ENCODE measurements at places on chromosomes 7 and 10.

DNA sequence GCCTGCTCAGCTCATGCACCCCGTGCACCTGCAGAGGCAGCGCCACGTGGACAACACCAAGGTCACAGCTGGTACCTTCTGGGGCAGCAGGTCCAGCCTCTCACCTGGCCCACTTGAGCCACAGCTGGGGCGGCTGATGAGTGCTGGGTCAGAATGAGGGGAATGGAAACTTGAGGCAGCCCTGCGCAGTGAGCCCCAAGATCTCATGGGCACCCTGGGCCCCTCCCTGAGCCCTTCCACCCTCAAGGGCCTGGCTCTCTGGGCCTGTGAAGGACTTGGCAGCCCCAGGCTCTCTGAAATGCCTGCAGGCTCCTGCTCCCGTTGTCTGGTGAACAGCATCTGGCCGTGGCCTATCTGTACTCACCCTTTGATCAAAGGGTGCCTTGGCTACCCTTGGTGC is 112.7 kb downstream of the TCERG1L start:
- no peak for DNase-seq

DNA sequence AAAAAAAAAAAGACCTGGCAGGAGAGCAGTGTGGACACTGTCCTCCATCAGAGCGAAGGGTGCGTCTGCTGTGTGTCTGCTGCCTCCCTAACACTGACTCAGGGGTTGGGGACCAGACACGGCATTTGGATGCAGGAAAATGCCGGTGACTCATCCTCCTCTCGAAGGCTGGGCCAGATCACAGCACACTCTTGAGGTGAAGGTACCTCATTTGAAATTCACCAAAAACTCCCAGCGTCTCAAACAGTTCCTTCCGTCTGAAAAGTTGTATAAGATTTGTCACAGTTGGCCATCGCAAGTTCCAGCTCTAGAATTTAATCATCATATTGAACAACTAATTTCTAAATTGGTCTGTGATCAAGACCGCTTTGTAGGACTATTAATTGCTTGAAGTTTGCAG is 118.1 kb upstream of the LYZL2 start:
- DNase-seq: no peak

- no peak for DNase-seq
These were observed 63.7 kb downstream of the PRKG1 start for GRCh38 chr10:51137756-51138529.

DNA sequence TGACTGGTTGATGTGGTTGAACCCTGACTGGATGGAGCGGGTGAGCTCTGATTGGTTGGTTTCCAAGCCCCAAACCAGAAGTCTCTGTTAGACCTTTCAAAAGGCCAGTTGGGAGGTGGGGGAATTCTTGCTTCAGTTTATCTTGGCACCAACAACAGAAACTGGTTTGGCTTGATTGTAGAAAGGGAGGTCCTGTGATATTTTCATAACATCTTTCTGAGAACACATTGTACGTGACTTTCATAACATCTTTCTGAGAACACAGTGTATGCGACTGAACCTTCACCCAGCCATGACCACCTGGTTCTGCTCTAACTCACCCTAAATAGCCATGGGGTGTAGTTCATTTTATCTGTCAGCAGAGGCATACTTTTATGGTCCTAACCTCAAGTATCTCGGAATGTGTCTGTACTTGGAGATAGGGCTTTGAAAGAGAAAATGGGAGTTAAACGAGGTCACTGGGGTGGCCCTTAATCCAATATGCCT is 88.3 kb downstream of the GALNT17 start:
- DNase-seq: no peak

DNA sequence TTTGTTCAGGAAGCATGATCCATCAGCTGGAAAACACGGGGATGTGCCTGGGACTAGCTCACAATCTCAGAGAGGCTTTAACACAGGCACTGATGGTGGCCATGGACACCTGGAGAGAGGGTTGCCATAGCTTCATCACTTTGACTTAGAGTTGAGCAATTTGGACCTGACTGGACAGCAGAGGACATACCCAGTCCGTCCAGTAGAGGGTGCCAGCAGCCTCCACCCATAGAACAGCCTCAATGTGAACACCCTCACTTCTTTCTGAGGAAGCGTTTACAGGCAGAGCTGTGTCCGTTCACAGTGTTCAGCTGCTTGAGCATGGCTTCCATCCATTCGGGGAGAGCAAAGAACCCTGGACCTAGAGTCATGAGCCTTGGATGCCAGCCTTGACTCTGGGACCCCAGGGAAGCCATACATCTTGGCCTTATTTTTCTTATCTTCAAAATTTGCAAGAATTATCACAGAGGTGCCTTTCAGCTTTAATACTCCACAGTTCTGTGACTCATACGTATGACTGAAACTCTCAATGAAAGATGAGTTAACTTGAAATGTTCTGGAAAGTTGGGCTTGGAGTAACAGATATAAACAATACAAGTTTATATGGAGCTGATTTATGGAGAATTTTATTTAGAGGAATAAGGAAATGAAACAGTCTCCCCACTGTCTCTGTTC is 302.9 kb upstream of the PODXL start:
- no peak for DNase-seq

GRCh38 chr7:20539201-20539600 is 76.3 kb upstream of the ABCB5 start:
- no peak for DNase-seq

DNA sequence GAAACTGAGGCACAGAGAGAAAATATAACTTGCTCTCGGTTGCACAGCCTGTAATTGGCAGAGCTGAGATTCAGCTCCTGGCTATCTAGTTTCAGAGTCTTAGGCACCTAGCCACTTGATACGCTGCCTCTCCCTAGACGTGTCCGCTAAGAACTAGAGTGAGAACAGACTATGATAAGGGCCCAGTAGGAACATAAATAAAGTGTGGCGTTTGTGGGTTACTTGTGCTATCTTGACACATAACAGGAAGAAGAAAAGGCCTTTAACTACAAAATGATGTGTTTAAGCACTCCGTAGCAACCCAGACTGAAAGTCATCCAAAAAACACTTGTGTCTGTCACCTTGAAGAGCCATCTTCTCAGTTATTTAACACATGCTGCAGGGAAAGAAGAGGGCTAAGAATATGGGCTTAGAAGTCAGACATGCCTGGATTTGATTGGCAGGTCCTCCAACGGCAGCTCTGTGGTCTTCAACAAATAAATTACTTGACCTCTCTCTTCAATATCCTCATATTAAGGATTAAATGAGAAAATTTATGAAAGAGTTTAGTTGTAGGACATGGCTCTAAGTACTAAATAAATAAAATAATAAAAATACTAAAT is 96.2 kb downstream of the SGMS1 start:
- DNase-seq: no peak

DNA sequence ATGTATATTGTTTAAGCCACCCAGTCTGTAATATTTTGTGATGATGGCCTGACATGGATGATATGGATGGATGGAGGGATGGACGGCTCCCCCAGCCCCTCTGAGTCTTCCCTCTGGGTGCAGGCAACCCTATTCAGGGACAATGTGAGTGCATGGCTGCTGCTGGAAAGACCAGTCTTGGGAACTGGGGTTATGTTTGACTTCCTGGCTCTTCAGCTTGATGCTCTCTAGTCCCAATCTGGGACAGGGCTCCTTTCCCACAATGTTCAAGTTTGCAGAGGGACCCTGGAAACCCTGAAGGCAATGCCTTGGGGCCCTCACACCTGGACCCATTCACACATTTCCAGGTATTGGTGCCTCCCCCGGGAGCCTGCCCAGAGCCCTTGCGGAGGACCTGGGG is 52.3 kb upstream of the RET start:
- no peak for DNase-seq

GRCh38 chr7:100372694-100373093 is 593 bp upstream of the PILRA start:
- DNase-seq: no peak

DNA sequence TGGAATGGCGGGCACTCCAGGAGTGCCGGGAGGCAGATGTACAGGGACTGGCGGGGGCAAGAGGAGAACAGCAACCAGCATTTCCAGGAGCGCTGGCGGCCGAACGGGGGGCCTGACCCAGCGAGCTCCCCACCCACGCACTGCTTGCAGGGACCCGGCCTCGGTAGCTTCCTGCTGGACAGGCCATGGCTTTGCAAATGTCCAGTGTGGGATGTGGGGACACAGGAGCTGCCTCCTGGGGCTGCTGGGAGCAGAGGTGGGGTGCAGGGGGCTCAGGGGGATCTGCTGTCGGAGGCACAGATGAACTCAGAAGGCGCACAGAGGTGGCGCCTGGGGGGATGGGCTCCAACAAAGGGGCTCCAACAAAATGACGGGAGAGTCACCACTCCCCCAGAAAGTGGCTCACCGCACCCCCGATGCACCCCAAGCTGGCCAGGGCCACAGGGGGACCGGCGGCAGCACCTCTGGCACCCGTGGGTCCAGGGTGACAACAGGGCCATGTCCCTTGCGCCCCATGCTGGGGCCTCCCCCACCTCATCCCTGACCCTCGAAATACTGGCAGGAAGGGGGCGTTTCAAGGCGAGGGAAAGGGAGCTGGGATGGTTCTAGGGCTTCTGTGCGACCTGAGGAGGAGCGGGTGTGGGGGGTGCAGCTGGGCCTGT is 41.1 kb downstream of the AP5Z1 start:
- no peak for DNase-seq

Measured in activated CD8-positive, alpha-beta memory T cell treated with anti-CD3 and anti-CD28 coated beads for 4 hours (primary cell).